Activated T-cell treated with anti-CD3 and anti-CD28 coated beads for 24 hours (primary cell): ENCODE measurements at places on chromosomes 6 and 20.

GRCh38 chr20:62688855-62689460 lies 19.7 kb upstream of the NTSR1 start:
- no peak for DNase-seq

GRCh38 chr6:49826743-49827406 lies 39.5 kb downstream of the CRISP1 start:
- no peak for DNase-seq

- DNase-seq = no peak
Observed at GRCh38 chr20:13085275-13085674, 76.5 kb downstream of the SPTLC3 start.

GRCh38 chr6:138203315-138203714 lies 15.0 kb downstream of the PBOV1 start:
- no peak for DNase-seq

- DNase-seq = no peak
Observed at GRCh38 chr20:15847196-15847784, 726.0 kb downstream of the KIF16B start.

- no peak for DNase-seq
Observed at GRCh38 chr6:106874481-106874880, 100.0 kb downstream of the CD24 start.
